Fibroblast of skin of right biceps (primary cell): ENCODE measurements at places on chromosomes 4 and X.

GRCh38 chr4:20678400-20678799 lies 21.9 kb upstream of the PACRGL start:
- no peak for DNase-seq

- no peak for DNase-seq
Observed at GRCh38 chrX:133646719-133647116, 231.4 kb upstream of the GPC4 start.

DNA sequence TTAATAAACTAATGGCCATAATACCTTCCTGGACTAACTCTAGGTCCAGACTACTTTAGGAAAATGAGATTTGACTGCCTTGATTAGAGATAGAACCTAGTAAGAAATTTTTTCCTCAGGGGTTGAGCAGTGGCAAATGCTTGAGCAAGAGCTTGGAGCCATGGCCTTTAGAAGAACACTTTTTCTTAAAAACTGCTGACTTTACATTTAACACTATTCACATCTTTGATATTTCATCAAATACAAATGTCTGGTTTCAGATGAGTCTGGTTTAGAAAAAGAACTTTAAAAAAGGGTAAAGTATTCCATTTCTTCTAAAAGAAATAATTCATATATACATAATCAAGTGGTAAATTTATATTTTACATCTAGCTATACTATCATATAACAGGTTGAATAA lies 680.9 kb upstream of the PITX2 start:
- DNase-seq, result no peak

DNA sequence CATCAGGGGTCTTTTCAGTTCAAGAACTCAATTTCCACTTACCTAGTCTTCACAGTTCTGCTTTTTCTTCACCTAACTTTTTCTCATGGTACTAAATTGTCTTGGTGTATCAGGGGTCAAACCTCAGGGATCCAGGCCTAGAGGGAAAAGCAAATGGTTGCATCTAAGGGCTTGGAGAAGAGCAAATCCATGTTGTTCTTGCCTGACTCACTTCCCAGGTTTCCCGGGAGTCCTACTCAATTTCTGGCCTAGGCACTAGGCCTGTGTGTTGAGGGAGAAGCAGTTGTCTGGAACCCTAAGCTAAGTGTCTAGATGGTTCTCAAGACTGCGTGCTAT lies 191.9 kb upstream of the STK26 start:
- DNase-seq, result no peak

DNA sequence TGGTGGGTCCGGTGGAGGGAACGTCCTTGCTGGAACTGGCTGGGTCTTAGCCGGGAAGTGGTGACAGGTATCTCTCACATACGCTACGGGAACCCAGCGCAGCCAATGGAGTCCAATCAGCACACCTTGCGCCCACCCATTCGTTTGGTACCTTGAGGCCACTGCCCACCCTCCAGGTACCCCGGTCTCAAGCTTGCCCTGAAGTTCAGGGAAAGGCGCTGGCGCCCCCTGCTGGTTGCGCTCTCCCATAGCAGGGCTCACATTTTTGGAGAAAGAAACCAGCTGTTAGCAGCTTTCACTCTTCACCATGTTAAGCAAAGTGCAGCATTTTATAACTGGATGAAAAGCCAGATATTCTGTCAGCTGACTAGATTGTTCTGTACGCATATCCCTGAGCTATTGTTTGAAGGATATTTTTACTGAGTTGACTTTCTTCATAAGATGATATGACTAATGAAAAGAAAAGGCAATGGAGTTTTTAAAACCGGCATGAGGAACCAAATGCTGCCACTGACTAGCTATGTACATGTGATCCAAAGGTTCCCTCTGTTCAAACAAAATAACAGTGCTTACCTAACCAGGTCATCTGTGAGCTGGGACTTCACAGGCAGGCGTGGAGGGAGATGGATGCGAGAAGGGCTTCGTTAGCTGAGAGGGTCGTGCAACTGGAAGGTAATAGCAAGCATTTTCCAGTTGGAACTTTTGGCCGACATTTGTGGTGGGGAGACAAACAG lies 43.7 kb downstream of the OTOP1 start:
- peak; percentile 3 for DNase-seq

- no peak for DNase-seq
Observed at GRCh38 chr4:173910891-173911290, 372.6 kb downstream of the FBXO8 start.

DNA sequence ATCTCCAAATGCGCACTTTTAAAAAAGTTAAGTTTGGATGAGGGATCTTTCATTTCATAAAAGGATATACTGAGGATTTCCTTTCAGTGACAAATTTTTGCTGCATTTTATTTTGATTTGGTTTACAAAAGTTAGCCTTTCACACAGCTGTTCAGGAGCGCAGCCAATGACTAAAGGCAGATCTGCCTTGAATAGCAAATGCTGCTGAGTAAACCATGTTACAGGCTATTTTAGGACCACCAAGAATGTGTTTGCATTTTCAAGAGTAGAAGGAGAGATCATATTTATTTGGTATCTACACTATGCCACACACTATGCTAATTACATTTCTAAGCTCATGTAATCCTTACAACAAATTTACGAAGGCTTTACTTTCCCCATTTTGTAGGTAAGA lies 92.1 kb downstream of the MAMLD1 start:
- no peak for DNase-seq

- no peak for DNase-seq
Observed at GRCh38 chr4:101141855-101142254, 205.5 kb downstream of the PPP3CA start.

GRCh38 chr4:48470570-48470969 lies 12.6 kb upstream of the SLC10A4 start:
- peak; percentile 32 for DNase-seq

- no peak for DNase-seq
Observed at GRCh38 chrX:36436361-36436760, 516.8 kb downstream of the CFAP47 start.

DNA sequence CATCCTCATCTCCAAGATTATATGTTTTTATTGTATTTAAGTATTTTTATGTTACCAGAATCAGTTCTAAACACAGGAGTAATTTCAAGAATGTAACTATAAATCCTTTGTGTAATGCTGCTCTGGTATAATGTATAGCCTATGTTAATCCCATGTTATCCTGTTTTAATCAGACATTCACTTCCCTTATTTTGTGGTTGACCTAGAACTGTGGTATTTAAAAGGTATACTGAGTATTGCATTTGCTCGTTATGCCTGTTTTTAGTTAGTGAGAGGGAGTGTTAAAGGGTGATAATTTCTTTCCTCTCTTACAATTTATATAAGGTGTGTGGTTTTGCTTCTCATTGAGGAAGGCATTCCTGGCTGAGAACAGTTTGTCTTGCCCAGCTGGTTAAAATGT lies 26.2 kb downstream of the MTM1 start:
- no peak for DNase-seq

DNA sequence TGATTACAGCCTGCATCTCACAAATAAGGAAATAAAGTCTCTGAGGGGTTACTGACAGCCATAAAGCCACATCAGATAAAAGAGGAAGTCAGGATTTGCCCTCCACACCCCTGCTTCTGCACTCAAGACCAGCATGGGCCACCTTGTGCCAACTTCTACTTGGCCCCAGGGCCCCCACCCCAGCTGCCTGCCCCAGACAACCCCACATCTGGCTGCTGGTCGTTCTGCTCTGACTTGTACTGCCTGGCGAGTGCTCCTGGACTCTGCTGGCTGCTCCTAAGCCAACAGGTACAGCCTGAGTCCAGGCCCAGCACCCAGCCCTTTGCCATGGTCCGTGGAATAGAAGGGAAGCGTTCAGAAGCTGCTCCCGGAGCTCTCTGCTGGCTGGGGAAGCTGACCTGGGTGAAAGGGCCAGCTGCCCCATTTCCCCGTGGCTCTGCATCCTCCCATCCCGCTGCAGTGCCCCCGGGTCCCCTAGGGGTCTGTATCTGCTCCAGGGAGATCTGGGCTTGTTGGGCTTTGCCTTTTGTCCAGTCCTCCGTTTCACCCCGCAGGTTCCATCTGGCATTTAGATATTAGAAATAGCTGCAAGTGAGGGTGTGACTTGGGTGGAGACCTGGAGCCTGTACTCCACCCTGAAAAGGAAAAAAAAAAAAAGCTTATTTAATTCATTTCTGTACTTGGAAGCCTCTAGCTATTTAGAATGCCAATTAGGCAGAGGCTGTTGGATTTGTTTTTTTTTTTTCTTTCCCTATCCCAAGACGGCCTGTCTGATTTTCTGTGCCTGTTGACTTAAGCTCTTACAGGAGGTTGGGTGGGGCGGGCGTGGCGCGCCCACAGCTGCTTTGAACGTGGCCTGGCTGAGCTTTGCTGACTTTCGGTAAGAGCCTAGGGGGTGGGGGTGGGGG lies 194.7 kb downstream of the PTTG2 start:
- no peak for DNase-seq

DNA sequence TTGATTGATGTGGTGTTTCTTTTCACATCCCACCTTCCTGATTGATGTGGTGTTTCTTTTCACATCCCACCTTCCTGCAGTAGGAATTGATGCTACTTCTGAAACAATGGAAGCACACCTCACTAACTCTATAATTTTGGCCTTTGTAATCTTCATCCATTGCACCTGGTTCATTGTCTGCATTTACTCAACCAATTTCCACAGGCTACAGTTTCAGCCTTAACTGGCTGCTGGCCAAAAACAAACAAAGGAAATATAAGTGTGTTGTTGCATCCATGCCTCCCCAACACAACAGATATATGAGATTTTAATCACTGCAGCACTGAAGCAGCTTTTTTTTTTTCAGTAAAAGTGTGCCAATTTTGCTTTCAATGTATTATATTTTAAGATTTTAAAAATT lies 867.6 kb upstream of the PCDH7 start:
- DNase-seq, result no peak

DNA sequence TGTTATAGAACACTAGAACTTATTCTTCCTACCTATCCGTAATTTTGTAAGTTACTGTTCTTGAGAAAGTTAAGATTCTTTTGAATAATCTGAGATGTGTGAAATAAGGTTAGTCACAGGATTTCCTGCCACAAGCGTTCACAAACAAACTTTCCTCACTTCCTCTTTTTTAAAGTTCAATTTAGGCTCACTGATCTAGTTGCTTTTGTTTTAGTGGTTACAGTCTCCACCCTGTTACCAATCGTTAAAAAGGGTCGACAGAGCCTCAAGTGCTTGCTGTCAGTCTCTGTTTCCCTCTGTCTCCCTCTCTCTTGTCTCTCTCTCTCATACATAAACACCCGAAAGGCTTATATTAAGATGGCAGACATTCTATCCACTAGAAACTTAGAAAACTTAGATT lies 35.9 kb upstream of the STK26 start:
- no peak for DNase-seq

DNA sequence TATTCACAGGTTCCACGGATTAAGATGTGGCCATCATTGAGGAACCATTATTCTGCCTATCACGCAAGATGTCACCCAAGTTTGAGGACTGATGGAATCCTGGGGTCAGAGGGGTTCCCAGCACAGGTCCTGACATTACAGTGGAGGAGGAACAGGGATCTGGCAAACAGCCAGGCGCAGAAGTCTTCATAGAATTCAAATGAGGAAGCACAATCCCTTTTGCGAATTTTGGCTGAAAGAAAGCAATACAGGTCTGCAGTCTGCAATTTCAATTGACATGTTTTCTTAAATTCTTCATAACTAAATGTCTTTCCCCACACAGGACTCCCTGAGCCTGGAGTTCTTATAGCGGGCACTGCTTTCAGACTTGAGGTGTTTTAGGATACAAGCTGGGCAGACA lies 14.5 kb downstream of the DOCK11 start:
- DNase-seq, result no peak

- DNase-seq, result no peak
Observed at GRCh38 chr4:31175242-31175910, 455.2 kb downstream of the PCDH7 start.

DNA sequence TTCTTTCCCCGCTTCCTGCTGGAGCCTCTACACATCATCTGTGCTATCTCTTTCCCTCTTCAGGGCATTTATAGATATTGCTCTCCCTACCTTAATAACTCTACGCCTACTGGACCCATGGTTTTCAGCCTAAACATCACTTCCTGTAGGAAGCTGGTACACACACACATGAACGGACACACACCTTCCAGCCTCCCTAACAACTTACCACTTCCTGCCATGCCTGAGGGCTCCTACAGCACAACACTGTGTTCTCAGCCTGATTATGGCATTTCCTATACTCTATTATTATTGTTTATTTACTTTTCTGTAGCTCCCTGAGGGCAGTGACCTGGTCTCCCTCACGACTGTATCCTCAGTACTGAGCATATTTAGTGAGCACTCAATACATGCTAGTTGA lies 163.6 kb upstream of the MAP3K15 start:
- no peak for DNase-seq

GRCh38 chrX:16125520-16126149 lies 2.3 kb downstream of the GRPR start:
- DNase-seq, result no peak

DNA sequence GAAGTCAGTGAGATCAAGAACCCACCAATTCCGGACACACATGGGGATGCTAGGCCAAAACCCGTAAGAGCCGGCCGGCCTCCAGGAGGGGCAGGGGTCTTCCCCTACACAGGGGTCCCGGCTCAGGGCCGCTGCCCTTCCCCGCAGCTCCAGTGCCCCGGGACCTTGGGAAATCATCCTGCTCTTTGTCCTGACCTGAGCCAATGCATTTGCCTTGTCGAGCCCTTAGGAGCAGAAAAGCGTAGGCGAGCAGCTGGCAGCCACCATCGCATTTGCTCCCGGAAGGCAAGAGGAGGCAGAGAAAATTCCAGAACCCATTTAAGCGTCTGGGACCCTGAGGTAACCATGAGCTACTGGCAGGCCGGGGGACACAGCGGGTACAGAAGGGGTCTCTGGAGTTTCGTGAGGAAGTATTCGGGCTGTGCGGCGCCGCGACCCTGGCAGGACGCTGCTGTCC lies 7.4 kb upstream of the TNIP2 start:
- no peak for DNase-seq

GRCh38 chrX:82658492-82658891 lies 849.6 kb upstream of the POU3F4 start:
- DNase-seq, result no peak

- DNase-seq, result no peak
Observed at GRCh38 chrX:39516427-39516841, 581.3 kb downstream of the BCOR start.

DNA sequence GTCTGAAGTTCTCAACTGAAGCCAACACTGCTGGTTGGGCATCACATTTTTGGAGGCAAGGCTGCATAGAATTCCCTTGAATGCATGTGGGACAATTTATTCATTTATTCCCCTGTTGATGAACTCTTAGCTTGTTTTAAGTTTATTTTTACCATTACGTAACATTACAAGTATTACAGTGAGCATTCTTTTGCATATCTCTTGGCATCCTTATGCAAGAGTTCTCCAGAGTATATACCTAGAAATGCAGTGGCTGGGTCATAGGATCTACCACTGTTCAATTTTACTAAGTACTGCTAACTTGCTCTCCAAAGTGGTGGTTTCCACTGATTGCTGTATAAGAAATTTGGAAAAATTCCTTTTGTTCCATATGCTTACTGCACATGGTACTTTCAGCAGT lies 66.5 kb downstream of the UCHL1 start:
- DNase-seq, result no peak

DNA sequence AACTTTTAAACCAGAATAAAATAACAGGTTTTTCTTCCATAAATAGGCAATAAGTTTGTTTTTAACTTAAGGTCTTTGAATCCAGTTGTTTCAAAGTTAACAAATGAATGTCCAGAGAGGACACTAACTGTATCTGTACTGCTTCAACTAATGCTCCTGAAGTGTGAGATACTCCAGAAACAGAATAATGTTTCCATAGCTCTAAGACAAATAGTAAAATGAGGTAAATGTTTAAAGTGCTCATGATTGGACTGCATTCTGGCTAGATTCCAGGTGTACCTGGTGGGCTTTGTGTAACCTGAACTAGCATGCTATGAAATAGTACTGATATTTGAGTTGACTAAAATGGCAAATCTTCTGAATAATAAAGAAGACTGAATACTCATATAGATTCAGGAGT lies 51.7 kb downstream of the METTL14 start:
- DNase-seq, result no peak

GRCh38 chrX:44775726-44776125 lies 68.1 kb upstream of the DUSP21 start:
- no peak for DNase-seq
